H1 (cell line): ENCODE measurements at places on chromosomes 3 and 15. TPM values are rescaled to one million over a fixed set of nuclear protein-coding genes. Genes with fewer than 3 reads are reported as not detected.

The STAB1 gene
- total RNA-seq, result 1.8 and 1.9 TPM in 2 replicates

DNA sequence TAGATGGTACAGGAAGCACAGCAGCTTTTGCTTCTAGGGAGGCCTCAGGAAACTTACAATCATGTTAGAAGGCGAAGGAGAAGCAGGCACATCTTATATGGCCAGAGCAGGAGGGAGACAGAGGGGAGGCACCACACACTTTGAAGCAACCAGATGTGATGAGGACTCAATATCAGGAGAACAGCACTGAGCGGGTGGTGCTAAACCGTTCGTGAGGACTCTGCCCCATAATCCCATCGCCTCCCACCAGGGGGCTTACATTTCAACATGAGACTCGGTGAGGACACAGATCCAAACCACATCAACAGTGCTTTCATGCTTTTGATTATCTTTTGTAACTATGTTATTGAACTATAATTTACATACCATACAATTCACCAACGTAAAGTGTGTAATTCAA lies 7.6 kb upstream of the TMEM44 start:
- no peaks in the 10 kb centered on the region for H3K27me3 ChIP-seq
- H3K27ac ChIP-seq, result no peak overlapping the region
- H3K4me1 ChIP-seq, result no peaks in the 10 kb centered on the region

DNA sequence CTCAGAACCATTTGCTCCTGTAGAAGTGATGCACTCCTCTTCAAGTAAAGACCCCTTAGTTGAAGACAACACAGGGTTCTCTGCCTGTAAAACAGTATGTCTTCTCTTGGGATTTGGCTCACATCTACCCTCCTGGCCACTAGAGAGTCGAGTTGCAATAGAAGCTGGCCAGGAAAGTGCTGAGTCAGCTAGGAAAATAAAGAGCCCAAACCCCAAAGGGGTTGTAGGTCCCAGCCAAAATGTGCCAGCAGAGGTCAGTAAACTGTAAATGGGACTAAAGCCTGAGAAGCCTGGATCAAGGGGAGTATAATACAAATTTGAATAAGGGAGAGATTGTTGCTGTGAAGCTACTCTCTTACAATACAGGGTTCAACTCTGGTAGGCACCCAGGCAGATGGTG lies 37.2 kb upstream of the THBS1 start:
- no peak overlapping the region for H3K27ac ChIP-seq
- peak; percentile 51 for DNase-seq
- H3K27me3 ChIP-seq, result peaks cover 1% of the 10 kb centered on the region
- no peaks in the 10 kb centered on the region for H3K36me3 ChIP-seq

DNA sequence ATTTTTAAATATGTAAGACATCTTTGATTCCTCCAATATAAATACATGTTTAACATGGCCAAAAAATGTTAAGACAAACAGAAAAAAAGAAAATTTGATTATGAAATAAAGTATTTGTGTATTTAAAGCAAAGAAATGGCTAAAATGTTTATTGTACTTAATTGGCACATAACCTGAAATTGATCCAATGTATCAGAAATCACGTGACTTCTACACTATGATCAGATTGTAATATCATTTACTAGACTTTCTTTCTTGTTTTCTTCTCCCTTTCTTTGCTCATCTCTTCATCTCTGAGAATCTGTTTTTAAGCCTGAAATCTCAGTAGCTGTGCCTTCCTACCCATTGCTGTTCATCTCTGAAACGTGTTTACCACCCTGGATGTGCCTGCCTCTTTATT lies 420.3 kb downstream of the RSL24D1 start:
- no peak overlapping the region for H3K4me3 ChIP-seq
- no peak overlapping the region for H3K27ac ChIP-seq
- H3K36me3 ChIP-seq, result no peaks in the 10 kb centered on the region
- H3K27me3 ChIP-seq, result no peaks in the 10 kb centered on the region
- no peaks in the 10 kb centered on the region for H3K4me1 ChIP-seq

- H3K27me3 ChIP-seq, result no peaks in the 10 kb centered on the region
- no peak for DNase-seq
- no peak overlapping the region for H3K27ac ChIP-seq
- no peak overlapping the region for H3K4me3 ChIP-seq
- H3K36me3 ChIP-seq, result no peaks in the 10 kb centered on the region
These were observed 8.2 kb upstream of the PRKAR2A start for GRCh38 chr3:48855681-48856447.

GRCh38 chr3:99767291-99767690 lies 50.4 kb upstream of the CMSS1 start:
- H3K36me3 ChIP-seq, result no peaks in the 10 kb centered on the region
- no peaks in the 10 kb centered on the region for H3K27me3 ChIP-seq
- no peak for DNase-seq
- no peak overlapping the region for H3K4me3 ChIP-seq
- no peak overlapping the region for H3K27ac ChIP-seq
